ENCODE measurements at places on chromosomes 2 and 18. TPM values are rescaled to one million over a fixed set of nuclear protein-coding genes. Genes with fewer than 3 reads are reported as not detected.

Gene SPRED2
- 30.9 TPM for total RNA-seq

Gene MEIS1
- total RNA-seq, result 2.6 TPM

Gene DCDC2C
- total RNA-seq, result 0.36 TPM

Gene ATP6V1B1
- 2.3 TPM for total RNA-seq

Gene EVA1A
- 12.3 TPM for total RNA-seq
